ENCODE measurements at places on chromosomes 1 and 21.
A peak's percentile ranks its signal among the peaks of the same experiment; 100 is the strongest.

DNA sequence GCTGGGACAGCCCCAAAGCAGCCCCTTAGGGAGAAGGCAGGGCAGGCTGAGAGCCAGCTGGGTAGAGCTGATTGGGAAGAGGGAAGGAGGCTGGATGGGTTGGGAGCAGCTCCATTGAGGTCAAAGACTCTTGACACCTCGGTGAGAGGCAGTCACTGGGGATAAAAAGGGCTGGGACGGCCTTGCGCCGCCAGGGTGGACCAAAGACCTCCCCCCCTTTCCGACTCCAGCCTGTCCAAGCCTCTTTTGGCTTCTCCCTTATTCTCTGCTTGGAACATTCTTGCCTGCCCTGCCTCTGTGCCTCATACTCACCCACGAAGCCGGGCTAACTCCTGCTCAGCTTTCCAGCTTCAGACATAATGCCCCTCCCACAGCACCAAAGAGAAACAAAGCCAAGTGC is 51.1 kb downstream of the LRRC38 start:
- no peak for DNase-seq

- no peak for DNase-seq
Measured at GRCh38 chr1:234386122-234386521, 12.9 kb downstream of the COA6 start.

DNA sequence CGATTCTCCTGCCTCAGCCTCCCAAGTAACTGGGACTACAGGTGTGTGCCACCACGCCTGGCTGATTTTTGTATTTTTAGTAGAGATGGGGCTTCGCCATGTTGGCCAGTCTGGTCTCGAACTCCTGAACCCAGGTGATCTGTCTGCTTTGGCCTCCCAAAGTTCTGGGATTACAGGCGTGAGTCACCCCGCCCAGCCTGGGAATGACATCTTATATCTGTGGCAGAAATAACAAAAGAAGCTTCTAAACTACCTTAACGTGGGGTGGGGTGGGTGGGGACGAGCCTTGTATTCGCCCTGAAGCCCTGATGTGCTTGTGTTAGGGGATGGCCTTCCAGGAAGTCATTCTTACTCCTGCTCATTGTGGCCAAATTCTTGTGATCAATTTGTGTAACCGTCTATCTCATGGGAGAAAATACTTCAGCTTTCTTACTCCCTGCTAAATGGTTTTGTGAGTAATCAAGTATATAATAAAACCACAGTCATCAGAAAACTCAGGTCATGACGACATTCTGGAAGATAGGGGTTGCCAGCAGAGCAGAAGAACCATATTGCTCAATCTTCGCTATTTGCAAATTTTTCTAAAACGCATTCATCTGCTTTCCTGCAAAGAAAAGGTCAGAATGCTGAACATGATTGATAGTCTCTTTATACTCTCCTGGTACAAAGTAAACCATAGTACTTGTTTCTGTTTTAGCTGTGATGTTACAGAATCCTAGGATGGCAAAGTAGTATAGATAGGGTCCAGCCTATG is 63.2 kb downstream of the DIRAS3 start:
- no peak for DNase-seq

GRCh38 chr1:72601035-72601674 is 318.8 kb upstream of the NEGR1 start:
- DNase-seq = no peak

DNA sequence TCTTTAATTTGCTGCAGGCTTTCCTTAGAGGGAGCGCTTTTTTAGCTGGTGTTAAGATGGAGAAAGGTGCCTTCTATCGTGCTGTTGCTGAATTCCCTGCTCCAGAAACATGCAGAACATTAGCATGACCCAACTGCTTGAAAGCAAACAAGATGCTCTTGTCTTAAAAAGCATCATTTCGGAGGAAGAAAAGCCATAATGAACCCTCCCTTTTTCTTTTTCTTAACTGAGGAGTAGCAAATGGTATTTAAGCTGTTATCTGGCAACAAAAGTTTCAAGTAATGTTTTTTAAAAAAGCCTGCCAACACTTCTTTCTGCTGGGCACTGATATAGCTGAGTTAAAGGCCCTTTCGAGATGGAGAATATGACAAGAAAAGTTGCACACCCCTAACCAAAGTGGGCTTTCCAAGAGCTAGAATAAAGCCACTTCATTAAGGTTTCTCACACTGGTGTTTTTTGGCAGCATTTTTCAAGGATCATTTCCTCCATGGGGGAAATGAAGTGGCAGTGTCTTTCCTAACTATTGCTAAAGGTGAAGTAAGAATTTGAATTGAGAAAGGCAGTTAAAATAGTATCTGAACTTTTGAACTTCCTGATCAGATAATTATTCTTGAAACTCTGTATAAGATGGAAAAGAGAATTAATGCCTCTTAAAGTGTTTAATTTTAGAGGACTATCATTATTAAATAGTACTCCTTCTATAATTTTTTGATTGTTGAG is 38.8 kb downstream of the ST6GALNAC5 start:
- DNase-seq = no peak

DNA sequence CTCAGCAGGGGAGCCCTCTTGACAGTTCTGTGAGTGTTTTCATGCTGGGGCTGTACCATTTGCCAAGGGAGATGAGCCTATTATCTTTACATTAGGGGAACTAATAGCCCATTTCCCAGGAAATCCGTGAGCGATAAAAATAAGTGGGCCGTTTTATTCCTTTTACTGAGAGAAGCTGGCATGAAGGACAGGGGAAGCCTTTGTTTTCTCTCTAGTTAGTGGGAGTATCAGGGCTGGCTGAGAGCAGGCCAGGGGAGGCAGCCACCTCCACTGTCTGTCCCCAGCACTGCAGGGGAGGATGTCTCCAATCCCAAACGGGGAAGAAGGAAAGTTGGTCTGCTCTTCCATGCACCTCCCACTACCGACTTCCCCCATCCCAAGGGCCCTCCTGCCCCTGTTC is 2.5 kb downstream of the UBL4B start:
- DNase-seq = no peak

DNA sequence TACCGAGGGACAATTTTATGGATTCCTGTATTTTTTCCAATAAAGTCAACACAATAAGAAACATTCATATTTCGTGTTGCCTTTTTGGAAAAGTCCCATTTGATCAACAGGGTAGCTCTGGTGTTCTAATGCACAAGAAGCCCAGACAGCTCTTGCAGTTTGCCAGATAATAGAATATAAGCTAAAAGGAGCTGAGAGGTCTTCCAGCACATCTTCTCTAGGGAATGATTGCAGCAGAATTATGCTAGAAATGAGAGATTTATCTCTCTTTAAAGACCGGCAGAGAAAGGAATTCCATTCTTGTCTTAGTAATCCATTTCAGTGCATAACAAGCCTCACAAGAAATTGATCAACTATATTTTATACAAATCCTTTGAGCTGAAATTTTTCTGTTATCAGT is 25.0 kb upstream of the DDX59 start:
- no peak for DNase-seq

GRCh38 chr1:64392109-64392508 is 77.8 kb upstream of the CACHD1 start:
- no peak for DNase-seq

DNA sequence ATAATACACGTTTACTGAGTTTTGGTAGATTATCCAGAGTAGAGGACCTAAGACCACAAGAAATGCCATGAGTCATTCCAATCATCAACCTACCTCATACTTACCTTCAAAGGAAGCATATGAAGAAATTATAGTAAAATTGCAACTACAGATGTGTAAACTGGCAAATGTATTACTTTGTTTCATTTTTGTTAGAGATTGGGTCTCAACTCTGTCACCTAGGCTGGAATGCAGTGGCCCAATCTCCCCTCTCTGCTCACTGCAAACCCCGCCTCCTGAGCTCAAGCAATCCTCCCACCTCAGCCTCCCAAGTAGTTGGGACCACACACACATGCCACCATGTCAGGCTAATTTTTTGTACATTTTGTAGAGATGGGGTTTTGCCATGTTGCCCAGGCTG is 5.2 kb downstream of the TMCO1 start:
- no peak for DNase-seq

DNA sequence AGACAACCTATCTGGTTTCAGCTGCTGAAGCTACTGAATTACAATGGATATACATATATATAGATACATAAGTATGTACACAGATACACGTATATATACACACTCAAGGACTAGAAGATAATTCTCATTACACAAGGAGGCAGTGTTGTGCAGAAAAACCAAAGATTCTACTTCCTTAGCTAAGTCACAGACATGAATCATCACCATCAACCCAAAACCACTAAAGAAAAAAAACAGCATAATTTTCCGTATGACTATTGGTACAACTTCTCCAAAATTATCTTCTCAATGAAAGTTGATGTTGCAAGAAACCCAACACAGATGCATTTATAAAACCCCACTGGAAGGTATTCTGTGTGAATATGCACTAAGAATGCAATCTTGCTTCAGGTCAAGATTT is 36.8 kb upstream of the RPF1 start:
- DNase-seq = no peak

GRCh38 chr1:227355542-227356245 is 37.4 kb upstream of the CDC42BPA start:
- DNase-seq = no peak

DNA sequence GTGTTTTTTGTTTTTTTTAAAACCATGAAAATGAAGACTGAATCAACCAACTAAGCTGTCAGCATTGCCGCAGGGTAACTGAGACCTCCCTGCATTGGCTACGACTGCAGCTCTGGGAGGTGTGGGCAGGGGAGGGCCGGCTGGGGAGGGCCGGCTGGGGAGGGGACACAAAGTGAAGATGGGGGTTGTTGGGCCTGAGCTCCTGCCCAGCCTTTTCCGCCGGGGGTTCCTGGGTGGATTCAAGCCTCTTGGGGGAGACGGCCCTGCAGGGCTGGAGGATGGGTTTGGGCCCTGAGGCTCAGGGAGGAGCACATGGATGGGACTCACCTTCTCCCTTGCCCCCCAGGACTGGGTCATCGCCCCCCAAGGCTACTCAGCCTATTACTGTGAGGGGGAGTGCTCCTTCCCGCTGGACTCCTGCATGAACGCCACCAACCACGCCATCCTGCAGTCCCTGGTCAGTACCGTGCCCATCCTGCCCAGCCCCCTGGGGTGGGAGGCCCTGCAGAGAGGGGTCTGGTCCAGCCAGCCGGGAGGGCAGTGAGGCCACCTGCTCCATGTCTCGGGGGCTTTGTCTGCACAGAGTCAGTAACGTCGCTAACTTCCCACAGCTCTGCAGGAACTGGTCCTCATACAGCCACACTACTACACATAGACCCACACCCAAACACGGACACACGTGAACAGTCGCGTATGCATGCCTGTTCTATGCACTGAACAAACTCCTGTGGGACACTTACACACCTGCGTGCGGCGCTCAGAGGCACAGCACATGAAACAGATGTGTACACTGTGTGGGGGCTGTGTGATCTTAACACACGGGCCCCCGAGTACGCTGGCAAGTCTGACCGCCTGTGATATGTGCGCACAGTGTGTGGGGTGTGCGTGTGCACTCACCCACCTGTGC is 31.5 kb downstream of the BMP8A start:
- no peak for DNase-seq

GRCh38 chr1:12617901-12618660 is at the start of gene DHRS3:
DHRS3 (minus strand) TSS chr1:12618210; CDS start chr1:12617348, 862 bp downstream.
- peak; percentile 60 for DNase-seq
